ENCODE measurements at places on chromosomes 2 and 18.
A peak's percentile ranks its signal among the peaks of the same experiment; 100 is the strongest.

DNA sequence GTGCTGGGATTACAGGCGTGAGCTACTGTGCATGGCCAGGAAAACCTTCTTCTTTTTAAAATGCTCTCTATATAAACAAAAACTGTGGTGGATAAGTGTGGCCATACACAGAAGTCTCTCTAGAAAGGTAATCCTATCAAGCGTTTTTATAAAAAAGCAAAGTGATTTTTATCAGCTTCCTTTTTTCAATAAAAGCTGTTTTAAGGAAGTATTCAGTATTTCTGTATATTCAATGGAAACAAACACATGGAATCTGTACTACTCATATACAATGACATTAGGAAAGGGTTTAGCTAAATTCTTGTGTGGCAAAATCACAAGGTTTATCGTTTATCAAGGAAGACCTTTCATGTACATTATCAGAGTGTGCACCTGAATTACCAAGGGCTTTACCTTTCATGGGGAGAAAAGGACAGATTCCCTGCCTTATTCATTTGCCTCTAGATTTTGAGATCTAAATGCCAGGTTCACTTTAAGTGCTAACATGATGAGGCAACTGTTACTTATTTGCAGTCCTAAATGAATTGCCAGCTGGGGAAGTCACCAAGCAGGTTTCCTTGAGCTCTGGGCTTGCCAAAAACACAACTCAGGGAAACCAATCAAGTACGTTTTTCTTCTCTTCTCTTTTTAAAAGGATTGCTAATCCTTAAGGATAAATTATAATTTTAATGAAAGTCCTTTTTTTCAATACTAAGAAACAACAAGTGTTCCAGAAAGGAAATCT lies 70.8 kb downstream of the RTN4 start:
- H3K27ac ChIP-seq, result peak overlapping the region; percentile 37
- no peaks in the 10 kb centered on the region for H3K27me3 ChIP-seq
- H3K4me1 ChIP-seq, result peaks cover 33% of the 10 kb centered on the region
- H3K4me3 ChIP-seq, result no peak overlapping the region

DNA sequence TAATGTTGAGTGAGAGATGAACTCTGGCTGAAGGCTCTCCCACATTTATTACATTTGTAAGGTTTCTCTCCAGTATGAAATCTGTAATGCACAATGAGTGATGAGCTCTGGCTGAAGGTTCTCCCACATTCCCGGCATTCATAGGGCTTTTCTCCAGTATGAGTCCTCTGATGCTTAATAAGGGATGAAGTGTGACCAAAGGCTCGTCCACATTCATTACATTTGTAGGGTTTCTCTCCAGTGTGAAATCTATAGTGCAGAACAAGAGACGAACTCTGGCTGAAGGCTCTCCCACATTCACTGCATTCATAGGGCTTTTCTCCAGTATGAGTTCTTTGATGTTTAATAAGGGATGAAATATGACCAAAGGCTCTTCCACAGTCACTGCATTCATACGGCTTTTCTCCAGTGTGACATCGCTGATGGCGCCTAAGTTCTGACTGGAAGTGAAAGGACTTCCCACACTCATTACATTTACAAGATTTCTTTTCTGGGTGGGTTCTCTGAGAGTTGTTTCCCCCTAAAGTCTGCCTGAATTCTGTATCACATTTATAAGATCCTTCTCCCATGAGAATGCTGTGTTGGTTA lies 10.2 kb downstream of the ZNF514 start:
- no peak for DNase-seq
- no peaks in the 10 kb centered on the region for H3K27me3 ChIP-seq
- no peak overlapping the region for H3K27ac ChIP-seq
- peaks cover 8% of the 10 kb centered on the region for H3K36me3 ChIP-seq
- no peaks in the 10 kb centered on the region for H3K4me1 ChIP-seq

DNA sequence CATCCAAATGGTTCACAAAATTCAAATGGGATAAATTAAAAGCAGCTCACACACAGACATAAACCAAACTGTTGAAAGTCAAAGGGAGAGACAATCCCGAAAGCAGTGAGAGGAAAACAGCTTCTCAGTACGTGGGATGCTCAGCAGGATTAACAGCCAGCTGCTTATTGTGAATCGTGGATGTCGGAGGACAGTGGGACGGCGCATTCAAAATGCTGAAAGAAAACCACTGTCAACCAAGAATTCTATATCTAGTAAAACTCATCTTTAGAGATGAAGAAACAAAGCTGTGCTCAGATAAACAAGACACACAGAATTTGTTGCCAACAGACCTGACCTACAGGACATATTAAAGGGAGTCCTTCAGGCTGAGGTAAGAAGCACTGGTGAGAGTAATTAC lies 102.9 kb downstream of the NFATC1 start:
- peaks cover 6% of the 10 kb centered on the region for H3K36me3 ChIP-seq
- H3K4me1 ChIP-seq, result peaks cover 6% of the 10 kb centered on the region
- no peak overlapping the region for H3K27ac ChIP-seq

DNA sequence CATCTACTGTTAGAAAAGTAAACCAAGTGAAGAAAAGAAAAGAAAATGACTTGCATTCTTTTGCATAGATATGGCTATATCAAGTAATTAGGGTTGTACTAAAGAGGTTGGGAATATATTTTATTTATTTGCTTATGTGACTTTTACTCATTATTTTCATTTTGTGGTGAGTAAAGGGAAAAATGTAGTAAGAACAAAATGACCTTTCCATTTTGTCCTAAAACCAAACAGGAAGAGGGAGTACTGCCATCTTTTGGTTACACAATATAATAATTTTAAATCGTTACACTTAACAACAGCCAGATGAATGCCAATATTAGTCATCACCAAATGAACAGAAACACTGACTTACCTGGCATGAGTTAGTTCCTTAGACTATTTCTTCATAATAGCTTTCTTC lies 47.3 kb upstream of the NDUFV2 start:
- no peak overlapping the region for H3K4me3 ChIP-seq
- H3K27me3 ChIP-seq, result no peaks in the 10 kb centered on the region
- H3K4me1 ChIP-seq, result no peaks in the 10 kb centered on the region
- no peak overlapping the region for H3K27ac ChIP-seq
- H3K36me3 ChIP-seq, result no peaks in the 10 kb centered on the region
- no peak for DNase-seq

- no peaks in the 10 kb centered on the region for H3K36me3 ChIP-seq
- no peak for DNase-seq
- no peaks in the 10 kb centered on the region for H3K4me1 ChIP-seq
Observed at GRCh38 chr2:108124736-108125495, 114.9 kb upstream of the SULT1C3 start.

- no peaks in the 10 kb centered on the region for H3K4me1 ChIP-seq
- no peak for DNase-seq
- peaks cover 32% of the 10 kb centered on the region for H3K27me3 ChIP-seq
- H3K4me3 ChIP-seq, result no peak overlapping the region
- H3K36me3 ChIP-seq, result no peaks in the 10 kb centered on the region
- no peak overlapping the region for H3K27ac ChIP-seq
Observed at GRCh38 chr2:235365743-235366142, 128.1 kb upstream of the AGAP1 start.

- no peak overlapping the region for H3K27ac ChIP-seq
- H3K27me3 ChIP-seq, result peaks cover 6% of the 10 kb centered on the region
- no peaks in the 10 kb centered on the region for H3K4me1 ChIP-seq
- no peak overlapping the region for H3K4me3 ChIP-seq
- no peak for DNase-seq
- H3K36me3 ChIP-seq, result no peaks in the 10 kb centered on the region
Observed at GRCh38 chr2:215526341-215526740, 90.5 kb upstream of the FN1 start.

- peaks cover 10% of the 10 kb centered on the region for H3K4me1 ChIP-seq
- H3K4me3 ChIP-seq, result no peak overlapping the region
- peaks cover 2% of the 10 kb centered on the region for H3K36me3 ChIP-seq
- H3K27me3 ChIP-seq, result peaks cover 59% of the 10 kb centered on the region
Observed at GRCh38 chr2:143937723-143938350, 582.1 kb downstream of the ZEB2 start.

DNA sequence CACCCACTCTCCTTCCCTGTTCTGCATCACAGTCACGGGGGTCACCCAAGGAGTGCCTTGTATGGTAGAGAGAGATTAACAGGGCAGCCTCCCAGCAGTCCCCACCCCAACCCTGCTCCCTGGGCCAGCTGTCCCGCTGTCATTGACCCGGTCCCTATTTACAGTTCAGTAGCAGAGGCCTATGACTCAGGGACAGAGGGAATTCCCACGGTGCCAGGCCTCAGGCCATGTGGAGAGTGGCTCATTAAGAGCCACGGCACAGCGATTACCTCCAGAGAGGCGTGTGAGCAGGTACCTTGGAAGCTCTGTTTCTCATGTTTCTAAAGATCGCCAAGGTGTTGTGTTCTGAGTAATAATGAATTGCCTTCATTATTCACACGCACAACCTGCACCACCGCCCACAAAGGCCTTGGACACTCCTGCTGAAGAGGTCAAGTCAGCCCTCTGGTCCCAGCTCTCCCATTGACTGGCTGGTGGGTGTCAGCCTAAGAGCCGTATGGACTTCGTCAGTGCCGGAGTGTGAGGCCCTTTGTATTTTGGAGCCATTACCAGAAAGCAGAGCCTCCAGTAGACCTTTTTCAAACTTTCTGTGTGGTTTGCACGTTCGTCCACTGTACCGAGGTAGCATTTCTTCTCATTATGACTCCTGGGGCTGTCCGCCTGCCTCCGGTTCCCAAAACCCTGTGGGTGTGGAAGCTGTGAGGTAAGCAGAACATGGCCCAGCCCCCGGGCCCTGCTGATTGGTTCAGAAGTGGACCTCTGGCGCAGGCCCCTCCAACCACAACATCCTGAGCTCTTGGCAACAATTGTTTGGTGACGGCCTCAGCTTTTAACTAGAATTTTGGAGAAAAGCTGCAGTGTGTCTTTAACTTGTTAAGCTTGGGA lies 47.0 kb downstream of the SERTAD2 start:
- no peaks in the 10 kb centered on the region for H3K27me3 ChIP-seq
- no peaks in the 10 kb centered on the region for H3K36me3 ChIP-seq
- H3K27ac ChIP-seq, result peak overlapping the region; percentile 89
- H3K4me1 ChIP-seq, result peaks cover 13% of the 10 kb centered on the region
- peak overlapping the region; percentile 85 for H3K4me3 ChIP-seq

DNA sequence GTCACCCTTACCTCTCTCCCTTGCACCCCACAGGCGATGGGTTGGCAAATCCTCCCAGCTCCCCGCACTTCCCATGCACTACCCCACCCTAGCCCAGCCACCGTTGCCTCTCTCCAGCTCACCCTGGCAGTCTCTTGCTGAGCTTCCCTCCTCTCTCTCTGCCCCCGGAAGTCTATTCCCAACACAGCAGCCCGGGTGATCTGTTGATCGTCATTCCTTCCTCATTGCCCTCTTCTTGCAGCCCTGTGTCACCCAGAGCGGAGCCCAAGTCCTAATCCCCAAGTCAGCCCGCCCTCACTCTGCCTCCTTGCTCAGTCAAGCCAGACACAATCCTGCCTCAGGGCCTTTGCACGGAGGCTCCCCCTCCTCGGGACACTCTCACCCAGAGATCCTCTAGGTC lies 55.2 kb downstream of the CIB4 start:
- H3K27ac ChIP-seq, result no peak overlapping the region
- peaks cover 6% of the 10 kb centered on the region for H3K4me1 ChIP-seq
- no peak for DNase-seq
- H3K27me3 ChIP-seq, result peaks cover 47% of the 10 kb centered on the region

DNA sequence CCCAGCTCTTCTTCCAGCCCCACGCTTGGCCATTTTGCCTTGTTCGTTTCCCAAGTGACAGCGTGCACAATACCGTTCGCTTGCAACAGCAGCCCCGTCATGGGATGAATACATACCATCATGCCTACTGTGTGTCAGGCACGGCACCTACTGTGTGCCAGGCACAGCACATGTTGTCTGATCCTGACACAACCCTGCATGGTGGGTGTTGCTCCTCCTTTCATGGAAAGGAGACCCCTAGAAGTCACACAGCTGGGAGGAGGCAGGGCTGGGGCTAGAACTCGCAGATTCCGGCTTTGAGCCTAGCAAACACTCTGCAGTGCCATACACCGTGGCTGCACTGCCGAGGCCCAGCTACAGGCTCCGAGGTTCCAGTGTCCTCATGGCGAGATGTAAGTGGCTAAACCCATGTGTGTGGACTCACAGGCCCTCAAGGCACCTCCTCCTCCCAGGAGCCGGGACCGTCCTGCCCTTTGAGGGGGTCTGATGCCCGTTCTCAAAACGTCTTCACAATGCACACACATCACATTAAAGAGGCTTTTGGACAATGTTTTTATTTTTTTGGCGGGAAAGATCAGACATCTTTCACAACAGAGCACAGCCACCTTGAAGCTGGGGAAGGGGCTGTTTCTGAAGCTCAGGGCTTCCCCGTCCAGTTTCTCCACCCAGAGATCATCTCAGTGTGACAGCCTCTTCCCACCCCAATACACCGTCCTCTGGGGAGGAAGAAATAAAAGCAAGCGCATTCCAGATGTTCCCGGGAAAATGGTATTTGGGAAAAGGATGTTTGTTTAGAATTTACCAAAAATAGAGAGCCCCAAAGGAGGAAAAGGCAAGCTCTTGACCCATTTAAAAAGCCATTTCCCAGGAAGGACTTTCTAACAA lies 64.9 kb downstream of the HS1BP3 start:
- DNase-seq, result no peak
- no peaks in the 10 kb centered on the region for H3K27me3 ChIP-seq
- no peaks in the 10 kb centered on the region for H3K36me3 ChIP-seq
- peaks cover 6% of the 10 kb centered on the region for H3K4me1 ChIP-seq
- H3K4me3 ChIP-seq, result no peak overlapping the region

DNA sequence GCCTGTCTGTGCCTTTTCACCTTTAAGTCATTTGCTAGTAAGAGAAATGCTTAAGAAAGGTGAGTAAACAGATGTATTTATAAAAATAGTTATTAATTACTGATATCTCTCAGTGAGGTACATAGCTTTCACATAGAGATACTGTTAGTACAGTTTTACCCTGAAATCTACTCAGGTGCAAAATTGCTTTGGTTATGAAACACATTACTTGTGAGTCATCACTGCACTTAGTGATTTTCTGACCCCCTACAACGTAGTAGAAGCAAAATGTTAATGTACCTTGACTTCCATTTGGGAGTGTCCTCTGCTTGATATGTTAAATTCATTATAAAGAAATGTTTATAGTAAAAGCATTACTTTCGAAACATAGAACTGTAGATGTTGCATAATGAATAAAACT lies 6.5 kb downstream of the GLS start:
- peaks cover 8% of the 10 kb centered on the region for H3K36me3 ChIP-seq
- DNase-seq, result no peak
- H3K27ac ChIP-seq, result peak overlapping the region; percentile 70
- H3K27me3 ChIP-seq, result no peaks in the 10 kb centered on the region
- H3K4me3 ChIP-seq, result no peak overlapping the region

DNA sequence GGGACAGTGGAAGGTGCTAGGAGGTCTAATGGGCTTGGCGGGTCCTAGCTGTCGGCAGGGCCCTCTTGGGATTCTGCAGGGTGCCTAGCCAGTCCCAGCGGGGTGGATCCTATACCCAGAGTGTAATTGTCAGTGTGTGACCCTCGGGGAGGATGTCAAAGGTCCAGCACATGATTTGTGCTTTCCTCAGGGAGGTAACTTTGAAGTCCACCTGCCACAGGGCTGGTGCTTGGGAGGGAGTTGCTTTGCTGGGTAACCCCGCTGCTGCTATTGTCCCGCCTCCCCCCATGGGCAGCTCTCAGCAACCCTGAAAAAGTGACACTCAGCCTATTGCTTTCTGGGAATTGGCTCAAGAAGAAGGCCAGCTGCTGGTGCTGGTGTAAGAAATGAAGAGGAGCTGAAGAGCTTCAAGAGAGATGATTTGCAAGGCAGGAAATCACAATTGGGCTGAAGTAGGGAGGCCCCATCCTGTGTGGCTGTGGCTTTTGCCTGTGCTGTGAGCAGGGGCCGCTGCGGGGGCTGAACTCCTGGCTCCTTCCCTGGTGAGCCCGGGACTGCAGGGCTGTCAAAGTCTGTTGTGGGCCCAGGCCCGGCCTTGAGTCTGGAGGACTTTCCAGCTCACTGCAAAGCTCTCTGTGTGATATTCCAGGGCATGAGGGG lies 36.4 kb downstream of the EMILIN2 start:
- H3K4me3 ChIP-seq, result peak overlapping the region; percentile 82
- peak overlapping the region; percentile 94 for H3K27ac ChIP-seq
- peaks cover 19% of the 10 kb centered on the region for H3K4me1 ChIP-seq
- no peaks in the 10 kb centered on the region for H3K36me3 ChIP-seq
- no peaks in the 10 kb centered on the region for H3K27me3 ChIP-seq
